Brain pericyte (primary cell): ENCODE measurements at places on chromosomes 11 and 22.

DNA sequence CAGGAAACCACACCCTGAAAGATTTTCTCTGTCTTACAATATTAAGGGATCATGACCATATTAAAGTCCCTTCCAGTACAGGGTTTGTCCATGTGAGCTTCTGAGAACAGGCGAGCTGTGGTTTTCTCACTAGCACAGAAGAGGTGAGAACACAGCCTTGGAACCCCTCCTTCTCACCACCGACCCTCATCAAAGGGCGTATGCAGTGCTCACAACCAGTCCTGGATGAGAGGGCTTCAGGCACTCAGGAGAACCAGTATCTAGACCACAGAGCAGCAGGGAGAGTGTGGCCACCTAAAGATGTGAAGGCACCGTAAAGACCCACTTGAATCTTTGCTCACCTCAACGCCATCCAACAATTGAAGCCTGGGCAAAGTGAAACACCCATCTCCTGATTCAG is 397.0 kb downstream of the ETS1 start:
- DNase-seq, result no peak

DNA sequence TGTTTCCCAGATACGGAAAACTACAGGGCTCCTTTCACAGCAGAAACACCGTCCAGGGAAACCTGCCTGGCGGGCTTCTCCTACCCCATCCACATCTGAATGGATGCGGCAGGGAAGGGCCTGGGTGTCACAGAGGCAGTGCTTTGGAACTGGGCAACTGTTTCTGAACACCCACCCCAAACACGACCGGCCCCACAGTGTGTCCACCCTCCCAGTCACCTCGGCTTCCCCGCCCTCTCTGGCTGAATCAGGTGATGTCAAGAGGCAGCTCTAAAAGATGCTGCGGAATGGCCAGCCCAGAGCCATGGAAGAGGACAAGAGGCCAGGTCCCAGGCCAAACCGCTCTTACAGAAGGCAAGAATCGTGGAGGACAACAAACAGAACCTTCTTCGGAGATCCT is 22.0 kb downstream of the IFT27 start:
- no peak for DNase-seq

GRCh38 chr11:65321828-65322485 is 7.3 kb downstream of the CDC42EP2 start:
- no peak for DNase-seq

DNA sequence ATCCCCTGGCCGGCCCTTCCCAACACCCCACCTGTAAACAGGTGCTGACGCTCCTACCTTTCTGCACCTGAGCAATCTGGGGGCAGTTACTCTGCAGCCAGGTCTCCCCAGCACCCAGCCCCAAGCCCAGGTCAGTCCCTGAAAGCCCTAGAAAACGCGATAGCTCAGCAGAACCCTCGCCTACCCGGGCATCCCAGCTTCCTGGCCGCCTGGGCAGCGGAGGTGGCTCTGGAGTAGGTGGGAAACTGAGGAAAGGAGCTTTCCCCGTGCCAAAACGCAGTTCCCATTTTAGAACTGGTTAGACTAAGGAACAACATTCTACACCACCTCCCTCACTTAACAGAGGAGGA is 445 bp downstream of the SYTL2 start:
- no peak for DNase-seq

GRCh38 chr11:114301088-114301487 is 4.9 kb downstream of the NNMT start:
- DNase-seq, result no peak

DNA sequence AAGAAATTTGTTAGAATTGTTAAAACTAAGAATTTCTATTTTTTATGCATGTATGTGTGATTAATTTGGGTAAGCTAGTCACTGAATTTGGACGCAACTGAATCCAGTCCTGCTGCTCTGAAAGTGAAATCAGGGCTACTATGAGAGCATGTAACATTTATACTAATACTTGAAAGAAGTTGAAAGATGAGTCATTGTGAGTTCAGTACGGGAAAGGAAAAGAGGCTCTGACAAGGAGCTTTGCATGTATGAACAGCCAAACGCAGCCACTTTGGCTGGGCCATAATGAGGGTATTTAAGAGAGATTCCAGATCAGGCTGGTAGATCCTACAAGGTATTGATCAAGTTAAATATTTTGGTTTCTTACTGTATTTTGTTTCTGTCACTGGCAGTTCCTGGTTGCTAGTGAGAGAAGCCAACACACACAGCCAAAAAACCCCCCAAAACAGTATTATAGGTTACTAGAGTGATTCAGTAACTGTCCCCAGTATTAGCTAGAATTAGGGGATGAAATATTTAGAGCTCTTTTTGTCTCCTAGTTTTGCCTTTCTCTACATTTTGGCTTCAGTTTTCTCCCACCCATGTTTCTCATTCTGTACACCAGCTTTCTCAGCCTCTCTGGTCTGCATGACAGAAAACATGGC is 14.1 kb downstream of the AASDHPPT start:
- no peak for DNase-seq

DNA sequence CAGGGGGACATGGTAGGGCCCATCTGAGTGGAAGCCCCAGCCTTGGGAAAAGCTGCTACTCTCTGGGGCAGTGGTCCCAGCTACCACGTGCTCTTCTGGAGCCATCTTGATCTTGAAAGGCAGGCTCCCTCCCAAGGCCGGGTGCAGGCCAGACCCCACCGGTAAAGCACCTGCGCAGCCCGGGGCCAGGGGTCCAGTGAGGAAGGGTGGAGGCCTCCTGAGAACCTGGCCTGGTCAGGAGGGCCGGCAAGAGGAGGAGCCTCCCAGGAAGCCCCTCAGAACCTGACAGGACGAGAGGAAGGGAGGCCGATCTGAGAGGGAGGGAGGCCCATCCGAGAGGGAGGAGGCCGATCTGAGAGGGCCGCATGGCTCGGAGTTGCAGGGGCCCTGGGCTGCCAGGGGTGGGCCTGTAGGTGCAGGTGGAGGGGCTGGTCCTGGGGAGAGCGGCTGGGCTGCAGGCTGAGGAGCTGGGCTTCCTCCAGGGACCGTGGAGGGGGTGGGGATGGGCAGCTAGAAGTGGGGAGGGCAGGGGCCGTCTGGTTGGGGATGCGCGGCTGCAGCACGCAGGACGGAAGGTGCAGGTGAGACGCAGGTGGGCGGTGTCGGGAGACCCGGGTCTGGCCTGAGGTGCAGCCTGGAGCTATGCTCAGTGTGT is 529 bp downstream of the GRAMD4 start:
- no peak for DNase-seq

GRCh38 chr11:17075506-17075905 is 2.0 kb downstream of the RPS13 start:
- DNase-seq, result no peak

DNA sequence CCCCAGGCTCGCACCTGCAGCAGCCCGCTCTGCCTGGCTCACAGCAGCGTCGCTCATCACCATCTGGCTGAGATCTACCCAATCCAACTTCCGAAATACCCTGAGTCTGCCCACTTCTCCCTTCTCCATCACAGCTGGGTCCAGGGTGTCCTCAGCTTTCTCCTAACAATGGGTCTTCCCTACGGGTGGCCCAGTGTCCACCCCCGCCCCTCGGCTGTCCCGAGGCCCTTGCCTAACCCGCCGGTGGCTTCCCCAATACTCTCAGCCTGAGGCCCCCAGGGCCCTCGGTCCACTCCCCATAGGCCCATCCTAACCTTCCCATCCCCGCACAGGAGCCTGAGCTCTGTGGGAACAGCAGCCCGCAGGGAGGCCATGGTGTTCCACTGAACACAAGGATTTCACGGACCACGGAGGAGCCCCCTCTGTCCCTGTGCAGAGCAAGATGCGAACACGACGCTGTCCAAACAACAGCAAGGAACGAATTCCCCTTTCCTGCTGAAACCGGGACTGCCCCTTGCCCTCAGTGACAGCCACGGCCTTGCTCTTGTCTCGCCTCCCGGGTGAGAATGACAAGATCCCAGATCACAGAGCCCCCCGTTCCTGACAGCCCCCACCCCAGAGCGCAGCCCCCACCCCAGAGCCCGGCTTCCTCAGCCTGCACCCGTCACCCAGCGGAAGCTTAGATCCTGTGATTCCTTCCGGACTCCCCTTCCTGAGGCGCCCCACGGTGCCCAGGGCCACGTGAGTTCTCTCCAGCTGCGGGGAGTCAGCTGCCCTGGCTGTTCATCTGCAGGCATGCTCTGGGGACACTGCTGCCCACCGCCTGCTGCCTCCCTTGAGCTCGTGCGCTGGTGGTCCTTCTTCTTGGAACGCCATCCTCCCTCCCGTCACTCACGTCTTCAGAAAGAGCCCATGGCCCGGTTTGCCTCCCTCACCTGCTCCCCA is 48.8 kb upstream of the CARS1 start:
- no peak for DNase-seq

- DNase-seq, result peak; percentile 50
These were observed 387.1 kb downstream of the SOX6 start for GRCh38 chr11:15969281-15969680.

DNA sequence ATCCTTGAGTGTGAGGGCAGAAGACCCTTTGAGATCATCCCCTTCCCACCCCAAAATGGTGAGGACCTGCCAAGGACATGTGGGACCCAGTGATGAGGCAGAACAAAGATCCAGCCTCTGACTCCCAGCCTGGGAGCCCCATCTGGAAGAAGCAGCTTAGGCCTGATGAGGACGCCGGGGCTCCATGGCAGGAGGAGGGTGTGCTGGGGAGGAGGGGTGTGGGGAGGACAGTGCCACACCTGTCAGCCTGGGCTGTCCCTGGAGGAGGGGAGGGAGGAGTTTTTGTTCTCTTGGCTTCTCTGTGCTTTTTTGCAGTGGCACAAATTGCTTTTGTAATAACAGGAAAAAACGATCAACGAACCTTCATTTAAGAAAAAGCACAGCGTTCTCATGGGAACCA is 44.4 kb upstream of the DAGLA start:
- no peak for DNase-seq

DNA sequence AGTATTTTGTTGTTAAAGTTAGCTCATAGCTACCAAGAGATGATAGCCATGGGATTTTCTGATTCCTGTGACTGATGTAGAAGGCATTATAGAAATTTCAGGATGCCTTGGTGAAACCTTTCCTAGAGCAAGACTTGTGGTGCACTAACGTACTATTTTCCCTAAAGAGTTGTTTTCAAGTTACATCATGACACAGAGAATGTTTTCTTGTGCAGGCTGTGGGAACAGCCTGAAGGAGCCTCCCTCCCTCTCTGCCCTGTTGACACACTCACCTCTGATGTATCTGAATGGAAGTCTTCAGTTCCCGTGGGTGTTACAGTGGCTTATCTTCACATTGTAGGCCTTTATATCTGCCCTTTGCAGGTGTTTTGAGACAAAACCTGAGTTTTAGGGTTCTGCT is 121.6 kb downstream of the LDLRAD3 start:
- no peak for DNase-seq

- no peak for DNase-seq
These were observed 25.7 kb upstream of the CHKA start for GRCh38 chr11:68146704-68147474.

DNA sequence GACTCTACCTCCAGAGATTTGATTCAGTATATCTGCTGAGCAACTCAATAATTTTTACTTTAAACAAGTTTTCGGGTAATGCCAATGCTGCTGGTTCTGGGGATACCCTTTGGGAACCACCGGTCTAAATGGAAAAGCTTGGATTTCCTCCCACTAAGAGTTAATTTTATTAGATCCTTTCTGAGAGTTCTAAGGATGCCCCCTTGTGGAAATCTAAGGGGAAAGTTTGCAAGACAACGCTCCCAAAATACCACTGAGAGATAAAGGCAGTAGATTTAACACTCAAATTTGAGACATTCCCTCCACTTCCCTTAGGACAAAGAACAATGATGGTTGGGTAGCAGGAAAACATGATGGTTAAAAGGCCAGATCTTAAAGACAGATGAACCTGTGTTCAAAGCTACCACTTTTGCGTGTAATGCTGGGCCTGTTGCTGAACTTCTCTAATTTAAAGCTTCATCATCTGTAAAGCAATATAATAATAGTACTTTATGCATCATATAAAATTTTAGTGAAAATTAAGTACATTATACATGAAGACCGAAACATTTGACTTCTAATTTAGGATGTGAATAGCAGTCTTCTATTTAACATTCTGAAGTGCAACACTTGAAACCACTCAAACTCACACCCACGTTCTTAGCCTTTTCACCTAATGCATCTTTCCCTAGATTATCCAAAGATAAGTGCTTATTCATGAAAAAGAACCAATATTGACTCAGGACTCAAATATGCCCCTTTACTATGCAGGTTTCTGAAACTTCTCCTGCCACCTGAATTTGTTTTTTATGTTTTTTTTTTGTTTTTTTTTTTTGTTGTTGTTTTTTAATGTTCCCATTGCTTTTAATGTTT is 110.1 kb upstream of the LUZP2 start:
- DNase-seq, result peak; percentile 0

- DNase-seq, result no peak
These were observed 835 bp upstream of the ANO9 start for GRCh38 chr11:442611-443081.

- no peak for DNase-seq
These were observed 91.0 kb upstream of the ARHGAP32 start for GRCh38 chr11:129283141-129283540.

DNA sequence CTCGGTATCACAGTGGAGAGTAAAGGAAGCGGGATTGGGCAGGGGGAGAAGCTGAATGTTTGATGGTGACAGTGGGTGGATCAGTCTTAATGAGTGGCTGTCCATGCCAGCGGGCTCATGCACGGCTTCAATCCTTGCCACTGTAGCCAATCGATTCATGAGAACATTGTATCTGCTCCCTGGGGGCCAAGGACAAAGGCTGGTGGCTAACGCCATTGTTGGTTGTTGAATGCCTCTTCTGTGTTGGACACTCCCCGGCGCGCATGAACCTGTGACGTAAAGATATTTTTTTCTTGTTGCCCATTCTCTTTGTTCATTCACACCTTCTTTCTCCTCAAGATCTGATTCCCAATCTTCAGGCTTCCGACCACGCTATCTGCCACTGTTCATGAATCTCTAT is 20.9 kb upstream of the ATXN10 start:
- DNase-seq, result no peak

DNA sequence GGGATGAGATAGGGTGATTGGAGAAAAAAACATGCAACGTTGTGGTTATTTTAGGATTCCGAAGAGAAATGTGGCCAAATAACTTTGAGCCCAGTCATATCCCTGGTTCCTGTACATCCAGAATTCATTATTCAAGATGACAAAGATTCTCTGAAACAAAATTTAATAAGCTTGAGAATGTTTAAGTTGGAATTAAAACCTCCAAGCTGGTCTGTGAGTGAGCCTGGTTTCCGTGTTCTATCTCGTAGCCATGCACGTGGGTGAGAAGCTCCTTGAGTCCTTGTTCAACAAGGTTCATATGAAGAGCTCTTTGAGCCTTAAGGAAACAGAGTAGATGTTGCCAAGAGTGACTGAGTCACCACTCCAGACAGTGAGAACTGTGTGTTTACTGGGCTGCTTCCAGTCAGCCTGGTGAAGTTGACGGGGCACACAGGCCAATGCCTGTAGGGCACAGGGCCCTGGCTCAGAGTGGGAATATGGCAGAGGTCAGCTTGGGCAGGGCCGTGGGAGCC is 206.5 kb downstream of the NAV2 start:
- DNase-seq, result peak; percentile 66

DNA sequence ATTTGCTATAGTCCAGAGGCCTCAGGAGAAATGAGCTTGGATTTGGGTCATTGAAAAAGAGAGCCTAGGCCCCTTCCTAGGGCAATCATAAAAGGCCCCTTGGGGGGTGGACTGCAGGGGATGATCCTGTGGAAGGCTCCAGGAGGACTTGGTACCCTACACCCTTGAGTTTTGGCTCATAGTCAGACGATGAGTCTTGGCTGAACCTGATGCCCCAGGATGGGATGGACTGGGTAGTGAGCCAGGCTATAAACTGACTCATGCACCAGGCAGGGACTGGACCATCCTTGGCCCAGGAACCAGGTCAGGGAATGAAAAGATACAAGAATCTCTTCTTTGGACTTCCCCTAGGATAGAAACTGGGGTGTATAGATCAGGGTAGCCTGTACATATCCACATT is 54.2 kb downstream of the NAV2 start:
- DNase-seq, result no peak
